ENCODE measurements at places on chromosomes 2 and 18. TPM values are rescaled to one million over a fixed set of nuclear protein-coding genes. Genes with fewer than 3 reads are reported as not detected.
A peak's percentile ranks its signal among the peaks of the same experiment; 100 is the strongest.

GRCh38 chr18:28485918-28486317, 309.0 kb upstream of the CDH2 start:
- DNase-seq, result no peak

DNA sequence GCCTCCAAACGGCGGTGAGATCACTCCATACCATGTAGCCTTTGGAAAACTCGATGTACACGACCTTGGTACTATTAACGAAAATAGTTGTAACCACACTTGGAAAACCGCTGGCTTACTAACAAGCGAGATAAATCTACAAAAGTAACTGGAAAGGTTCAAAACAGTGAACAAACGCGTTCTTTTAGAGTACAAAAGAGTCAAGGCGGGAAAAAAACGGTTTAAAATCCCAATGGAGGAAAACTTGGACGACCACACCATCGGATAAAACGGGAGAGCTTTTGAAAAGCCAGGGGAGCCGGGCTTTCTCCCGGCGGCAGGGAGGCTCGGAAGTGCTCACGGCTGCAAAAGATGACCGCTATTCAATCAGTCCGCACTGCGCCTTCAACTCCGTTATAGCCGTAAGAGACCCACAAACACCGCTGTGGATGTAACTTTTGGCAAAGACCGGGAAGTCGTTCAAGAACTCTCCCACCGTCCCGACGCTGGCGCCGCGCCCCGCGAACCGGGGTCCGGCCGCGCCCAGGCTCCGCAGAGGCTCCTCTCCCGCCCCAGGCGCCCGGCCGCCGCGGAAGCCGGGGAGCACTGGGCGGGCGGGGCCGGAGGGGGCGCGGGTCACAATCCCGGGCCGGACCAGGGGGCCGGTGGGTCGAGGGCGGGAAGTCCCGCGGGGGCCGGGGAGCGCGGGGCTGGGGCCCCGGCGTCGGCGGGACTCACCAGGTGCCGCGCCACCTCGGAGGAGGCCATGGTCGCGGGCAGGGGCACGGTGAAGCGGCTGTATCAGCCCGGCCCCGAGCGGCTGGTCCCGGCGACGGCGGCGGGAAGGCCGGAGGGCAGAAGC, 465 bp downstream of the SEPTIN10 start:
- DNase-seq, result peak; percentile 28

DNA sequence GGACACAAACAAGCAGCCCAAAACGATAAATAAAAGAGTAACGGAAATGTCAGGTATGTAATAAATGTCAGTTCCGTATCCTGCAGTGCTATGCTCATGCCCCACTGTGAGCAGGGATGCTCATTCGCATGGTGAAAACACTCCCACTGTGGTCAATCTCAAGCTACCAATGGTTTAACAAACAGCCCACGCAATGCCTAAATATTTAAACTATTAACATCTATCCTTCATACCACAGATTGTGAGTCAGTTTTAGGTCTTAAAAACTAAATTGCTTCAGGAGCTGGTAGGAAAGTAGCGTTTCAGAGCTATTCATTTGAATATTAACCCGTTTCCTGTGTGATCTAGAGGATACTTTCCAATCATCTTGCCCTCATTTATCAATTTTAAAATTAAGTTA, 207.4 kb downstream of the TCF4 start:
- no peak for DNase-seq

DNA sequence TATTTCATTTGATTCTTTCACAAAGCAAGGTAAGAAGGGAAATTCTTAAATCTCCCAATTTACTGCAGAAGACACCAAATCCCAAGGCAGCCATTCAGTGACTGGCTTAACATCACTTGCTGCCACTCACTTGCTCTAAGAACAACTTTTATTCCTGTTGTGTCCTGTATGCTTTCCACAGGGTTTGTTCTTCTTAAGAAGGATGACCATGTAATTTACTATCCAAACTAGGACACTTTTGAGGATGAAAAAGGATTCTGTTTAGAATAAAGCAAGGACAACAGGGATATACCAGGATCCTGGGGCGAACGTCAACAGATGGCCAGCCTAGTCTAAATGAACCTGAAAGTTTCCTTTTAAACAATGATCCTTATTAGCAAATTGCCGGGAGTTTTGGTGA, 34.8 kb downstream of the RIT2 start:
- DNase-seq, result no peak

- DNase-seq, result no peak
Measured at GRCh38 chr2:66897181-66897580, 462.3 kb downstream of the MEIS1 start.

- no peak for DNase-seq
Measured at GRCh38 chr2:238987352-238987981, 139.6 kb downstream of the TWIST2 start.

GRCh38 chr2:232363784-232364615, 14.6 kb upstream of the ALPP start:
- DNase-seq, result peak; percentile 45

- DNase-seq, result no peak
Measured at GRCh38 chr18:8615397-8616027, 6.3 kb downstream of the RAB12 start.

DNA sequence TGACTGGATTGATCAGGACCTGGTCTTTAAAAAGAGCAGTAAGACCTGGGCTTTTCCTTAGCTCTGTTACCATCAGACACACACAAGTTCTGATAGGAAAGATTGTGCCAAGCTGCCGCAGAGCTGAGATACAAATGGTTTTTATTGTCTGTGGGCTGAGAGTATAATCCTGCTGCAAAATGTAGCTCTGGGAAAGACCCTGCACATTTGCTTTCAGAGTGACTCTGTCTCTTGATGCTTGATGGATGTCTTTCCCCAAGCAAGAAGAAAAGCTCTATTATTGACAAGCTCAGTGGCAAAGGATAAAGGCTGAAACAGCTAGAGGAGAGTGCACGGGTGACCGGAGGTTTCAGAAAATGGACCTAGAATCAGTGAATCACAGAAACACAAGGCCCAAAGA, 95.3 kb upstream of the PARD3B start:
- no peak for DNase-seq

- peak; percentile 48 for DNase-seq
Measured at GRCh38 chr2:218400167-218400929, 680 bp downstream of the CTDSP1 start.

- DNase-seq, result no peak
Measured at GRCh38 chr18:24627644-24628315, 167.3 kb downstream of the HRH4 start.

DNA sequence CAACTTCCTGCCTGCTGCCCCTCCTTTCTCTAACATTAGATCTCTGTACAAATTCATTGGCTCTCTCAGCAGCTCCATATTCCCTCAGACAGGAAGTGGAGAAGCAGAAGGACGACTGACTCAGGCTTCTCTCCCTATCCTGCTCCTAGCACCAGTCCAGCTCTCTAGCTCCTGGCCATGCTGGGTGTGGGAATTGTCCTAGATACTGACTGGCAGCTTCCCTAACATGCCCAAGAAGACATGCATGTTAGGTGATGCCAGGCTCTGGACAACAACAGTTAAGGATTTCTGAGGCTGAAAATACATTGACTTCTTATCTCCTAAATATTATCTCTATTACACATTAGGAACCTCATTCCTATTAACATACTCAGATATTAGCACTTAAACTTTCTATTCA, 292.9 kb downstream of the IKZF2 start:
- no peak for DNase-seq

GRCh38 chr2:12270876-12271588, 445.7 kb upstream of the TRIB2 start:
- no peak for DNase-seq

- no peak for DNase-seq
Measured at GRCh38 chr2:6167592-6168138, 475.5 kb downstream of the SOX11 start.

- no peak for DNase-seq
Measured at GRCh38 chr2:79393107-79393685, 119.7 kb upstream of the CTNNA2 start.

GRCh38 chr18:23416298-23416697, 36.8 kb upstream of the RIOK3 start:
- DNase-seq, result no peak

DNA sequence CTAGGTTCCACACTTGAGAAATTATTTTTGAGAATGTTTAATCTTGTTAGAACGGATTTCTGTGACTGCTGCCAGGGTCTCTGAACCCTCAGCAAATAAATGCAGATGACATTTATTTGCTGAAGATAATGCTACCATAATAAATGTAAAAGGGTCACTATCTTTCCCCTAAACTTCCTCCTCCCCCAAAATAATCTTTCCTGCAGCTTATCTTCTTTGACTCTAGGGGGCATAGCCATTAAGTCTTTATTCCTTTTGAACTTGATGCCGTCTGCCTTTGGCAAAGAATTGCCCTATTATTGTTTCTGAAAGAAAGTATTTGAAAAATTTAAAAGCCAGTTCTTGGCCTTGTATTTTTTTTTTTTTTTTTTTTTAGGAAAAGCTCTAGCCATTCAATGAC, 63.6 kb upstream of the ACSL3 start:
- DNase-seq, result peak; percentile 11

DNA sequence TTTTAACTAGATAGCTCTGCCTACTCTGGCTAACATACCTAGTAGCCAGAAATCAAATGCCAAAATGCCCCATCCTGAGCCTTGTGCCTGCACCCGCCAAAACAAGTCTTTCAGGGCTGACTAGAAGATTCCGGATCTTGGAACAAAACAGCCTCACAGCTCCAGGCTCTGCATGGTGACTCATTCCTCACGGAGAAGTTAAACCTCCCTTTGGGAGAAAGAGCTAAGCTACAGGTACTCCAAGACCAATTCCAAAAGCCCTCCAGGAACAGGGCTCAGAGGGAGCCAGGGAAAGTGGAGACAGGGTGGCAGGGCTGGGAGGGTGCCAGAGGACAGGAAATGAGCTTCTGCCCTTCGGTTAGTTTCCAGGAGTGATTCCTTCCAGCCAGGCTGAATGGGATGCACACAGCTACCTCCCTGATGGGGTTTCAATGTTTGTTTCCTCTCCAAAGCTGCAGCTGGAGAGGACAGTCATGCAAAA, 295.6 kb downstream of the TNS1 start:
- no peak for DNase-seq

DNA sequence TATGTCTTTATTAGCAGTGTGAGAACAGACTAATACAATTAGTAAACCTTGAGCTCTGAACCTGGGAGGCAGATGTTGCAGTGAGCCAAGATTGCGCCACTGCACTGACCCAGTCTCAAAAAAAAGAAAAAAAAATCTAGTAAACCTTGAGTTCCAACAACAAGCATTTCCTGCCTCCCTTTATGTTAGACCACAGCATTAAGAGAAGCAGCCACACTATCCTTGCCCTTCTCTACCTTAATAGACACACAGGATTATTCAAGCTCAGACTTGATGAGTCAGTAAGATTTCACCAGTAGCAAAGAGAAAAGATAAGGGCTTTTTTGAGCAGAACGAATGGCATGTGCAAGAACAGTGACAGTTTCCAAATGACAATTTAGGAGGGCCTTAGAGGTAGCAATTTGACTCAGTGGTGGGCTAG, 18.0 kb upstream of the GLS start:
- DNase-seq, result no peak

PLB1 gene
- 2.6 TPM for total RNA-seq

CCDC142 gene
- 14.9 TPM for total RNA-seq

CHST9 gene
- total RNA-seq, result not detected

DSC2 gene
- total RNA-seq, result 0.32 TPM

NMUR1 gene
- 80.2 TPM for total RNA-seq

GCG gene
- not detected for total RNA-seq

LYG2 gene
- not detected for total RNA-seq

SPTBN1 gene
- total RNA-seq, result 142 TPM

GULP1 gene
- total RNA-seq, result not detected

ADNP2 gene
- 31.2 TPM for total RNA-seq

CPLX4 gene
- total RNA-seq, result not detected

IL36G gene
- total RNA-seq, result not detected

CHAC2 gene
- 1.4 TPM for total RNA-seq

All from natural killer cell (primary cell).